ENCODE measurements at places on chromosomes 7 and 10.

DNA sequence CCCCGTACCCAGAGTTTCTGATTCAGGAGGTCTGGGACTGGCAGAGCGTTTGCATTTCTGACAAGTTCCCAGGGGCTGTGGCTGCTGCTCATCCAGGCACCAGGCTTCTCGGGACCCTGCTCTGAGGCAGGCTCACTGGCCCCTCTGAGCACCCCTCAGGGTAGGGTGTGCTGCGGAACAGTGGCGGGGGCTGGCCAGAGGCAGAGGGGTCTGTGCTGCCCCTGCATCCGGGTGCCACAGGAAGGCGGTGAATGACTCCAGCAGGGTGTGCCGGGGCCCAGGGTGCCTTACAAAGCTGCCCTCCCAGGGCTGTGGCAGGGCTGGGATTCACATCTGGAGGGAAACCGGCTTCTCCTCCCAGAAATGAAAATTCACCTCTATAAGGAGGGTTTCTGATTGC lies 77.4 kb downstream of the CHST15 start:
- DNase-seq = no peak

- no peak for DNase-seq
These were observed 75.5 kb downstream of the MACC1 start for GRCh38 chr7:20141666-20142065.

- no peak for DNase-seq
These were observed at the start of gene SLC26A5 for GRCh38 chr7:103446049-103446520. TSS of gene SLC26A5 (minus strand) at chr7:103446207. CDS start at chr7:103421514, 24,693 bp downstream.

GRCh38 chr10:118264838-118265470 lies 77.2 kb downstream of the FAM204A start:
- DNase-seq = no peak

DNA sequence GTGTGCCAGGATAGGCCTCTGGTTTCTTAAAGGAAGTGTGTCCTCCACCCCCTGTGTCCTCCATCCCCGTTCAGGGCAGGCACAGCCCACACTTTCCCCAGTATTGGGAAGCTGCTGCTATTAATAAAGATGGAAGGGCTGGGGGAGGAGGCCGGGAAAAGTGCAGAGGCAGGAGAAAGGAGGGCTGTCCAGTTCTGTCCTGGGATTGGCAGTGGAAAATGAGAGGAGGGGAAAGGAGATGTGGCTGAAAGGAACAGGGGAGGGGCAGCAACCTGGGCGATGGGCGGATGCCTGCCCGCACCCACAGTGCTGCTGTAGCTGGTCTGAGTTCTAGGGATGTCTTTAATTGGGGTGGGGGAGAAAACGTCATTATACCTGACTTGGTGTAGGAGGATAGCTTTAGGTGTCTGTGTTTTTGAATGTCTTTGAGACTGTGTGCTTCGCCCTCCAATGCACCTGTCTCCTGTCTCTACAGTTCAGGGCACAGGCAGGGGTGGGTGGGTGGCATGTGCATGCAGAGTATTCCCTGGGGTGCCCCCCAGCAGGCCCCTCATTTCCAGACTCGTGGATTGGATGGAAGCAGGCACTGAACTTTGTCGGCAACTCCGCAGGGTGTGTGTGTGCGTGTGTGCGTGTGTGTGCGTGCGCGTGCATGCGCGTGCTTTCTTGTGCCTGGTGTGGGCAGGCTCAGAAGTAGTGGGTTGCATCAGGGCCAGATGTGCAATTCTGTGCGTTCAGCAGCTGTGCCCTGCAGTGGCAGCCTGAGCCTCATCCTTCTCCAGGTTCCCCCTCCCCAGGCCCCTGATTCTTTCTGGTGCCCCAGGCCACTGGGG lies 2.5 kb downstream of the TRIM8 start:
- DNase-seq = no peak

DNA sequence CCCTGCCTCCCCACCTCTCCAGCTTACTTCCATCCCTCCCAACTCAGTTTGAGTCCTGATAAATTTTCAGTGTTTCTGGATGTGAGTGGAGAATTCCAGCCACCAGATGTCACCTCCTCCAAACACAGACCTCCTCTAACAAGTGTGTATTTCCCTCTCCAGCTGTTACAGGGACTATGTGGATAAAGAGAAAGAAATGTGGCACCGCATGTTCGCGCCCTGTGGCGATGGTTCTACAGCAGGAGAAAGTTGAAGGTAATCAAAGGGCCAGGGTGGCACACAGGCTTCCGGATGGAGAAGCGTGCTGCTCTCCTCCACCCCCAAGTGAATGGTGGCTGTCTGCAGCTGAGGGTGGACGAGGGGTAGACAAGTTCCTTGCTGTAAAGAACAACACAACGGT lies 14.7 kb downstream of the FKBP6 start:
- no peak for DNase-seq

- no peak for DNase-seq
These were observed 50.9 kb downstream of the LAMB4 start for GRCh38 chr7:108079276-108079647.

- no peak for DNase-seq
These were observed at the start of gene RBM20 for GRCh38 chr10:110643653-110644597. TSS of gene RBM20 (plus strand) at chr10:110644336. CDS start at chr10:110644455, 119 bp downstream.

GRCh38 chr10:26269754-26270153 lies 53.2 kb downstream of the GAD2 start:
- no peak for DNase-seq
